ENCODE measurements at places on chromosomes 3 and 15. TPM values are rescaled to one million over a fixed set of nuclear protein-coding genes. Genes with fewer than 3 reads are reported as not detected.
A peak's percentile ranks its signal among the peaks of the same experiment; 100 is the strongest.

GRCh38 chr3:67551361-67552016, 102.9 kb downstream of the SUCLG2 start:
- DNase-seq: no peak

- DNase-seq: peak; percentile 29
Observed at GRCh38 chr3:183085634-183086390, 13.5 kb downstream of the MCCC1 start.

GRCh38 chr3:66822186-66823008, 175.7 kb upstream of the KBTBD8 start:
- peak; percentile 81 for DNase-seq

The HRH1 gene
- 14.8 TPM for total RNA-seq

The PIGZ gene
- total RNA-seq: 5.2 TPM

The RHOV gene
- 1.7 TPM for total RNA-seq

All from MCF 10A (cell line).